ENCODE measurements at places on chromosomes 12 and 14.

DNA sequence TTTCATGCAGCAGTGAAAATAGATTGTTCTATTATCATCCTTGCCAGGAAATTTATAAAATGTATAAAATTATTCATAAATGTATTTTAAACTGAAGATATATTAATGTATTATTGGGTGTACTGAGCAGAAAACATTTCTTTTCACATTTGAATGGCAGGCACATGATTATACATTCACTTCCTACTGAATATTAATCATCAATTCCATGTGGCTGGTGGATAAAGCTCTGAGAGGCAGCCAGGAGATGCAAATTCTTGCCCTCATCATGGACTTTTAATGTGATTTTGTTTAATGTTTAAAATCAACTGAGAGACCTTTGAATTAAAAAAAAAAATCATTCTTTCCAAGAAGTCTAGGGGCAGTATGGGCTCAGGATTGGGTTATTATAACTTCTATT, 40.8 kb downstream of the ANO6 start:
- DNase-seq = no peak

DNA sequence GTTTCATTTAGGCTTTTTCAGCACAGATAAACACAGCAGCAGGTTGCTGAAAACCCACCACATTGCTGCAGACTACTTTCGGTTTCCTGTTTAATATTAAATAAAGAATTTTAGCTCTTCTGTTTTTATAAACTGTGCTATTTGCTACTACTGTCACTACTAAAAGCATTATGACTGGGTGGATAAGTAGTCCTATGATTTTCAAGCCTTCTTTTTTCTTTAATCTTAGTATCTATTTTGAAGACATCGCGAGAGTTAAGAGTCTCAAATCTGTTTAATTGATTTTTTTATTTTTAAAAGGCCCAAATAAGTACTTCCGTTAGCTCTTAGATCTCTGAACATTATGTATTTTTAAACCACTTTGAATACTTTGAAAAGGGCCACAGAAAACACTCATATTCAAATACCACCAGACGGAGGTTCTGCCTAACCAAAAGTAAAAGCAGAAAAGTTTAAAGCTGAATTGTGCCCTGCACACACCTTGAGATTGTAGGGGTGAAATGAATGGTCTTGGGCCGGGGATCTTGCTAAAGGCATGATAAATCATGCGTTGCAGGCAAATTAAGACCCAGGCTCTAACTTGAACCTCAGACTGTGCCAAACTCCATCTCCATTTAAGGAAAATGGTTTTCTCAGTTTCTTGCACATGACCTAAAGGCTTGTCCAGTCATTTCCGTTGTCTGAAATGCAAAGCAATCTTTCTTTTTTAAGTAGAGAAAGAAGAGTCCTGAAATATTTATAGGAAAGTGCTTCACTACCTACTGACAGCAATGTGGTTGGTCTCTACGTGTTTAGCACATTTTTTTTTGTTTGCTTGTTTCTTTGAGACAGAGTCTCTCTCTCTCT, 13.6 kb upstream of the FOXN3 start:
- DNase-seq = peak; percentile 69

DNA sequence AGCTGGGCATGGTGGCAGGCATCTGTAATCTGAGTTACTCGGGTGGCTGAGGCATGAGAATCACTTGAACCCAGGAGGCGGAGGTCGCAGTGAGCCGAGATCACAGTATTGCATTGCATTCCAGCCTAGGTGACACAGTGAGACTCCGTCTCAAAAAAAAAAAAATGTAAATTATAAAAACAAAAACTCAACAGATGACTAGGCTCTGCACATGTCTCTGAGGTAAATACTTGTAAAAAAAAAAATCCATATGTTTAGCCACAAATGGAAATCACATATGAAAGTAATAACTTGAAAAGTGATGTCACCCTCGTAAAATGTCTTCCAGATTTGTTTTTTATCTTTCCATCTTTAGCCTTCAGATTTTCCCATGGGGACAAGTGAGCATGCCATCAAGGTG, 85.0 kb downstream of the KICS2 start:
- no peak for DNase-seq

DNA sequence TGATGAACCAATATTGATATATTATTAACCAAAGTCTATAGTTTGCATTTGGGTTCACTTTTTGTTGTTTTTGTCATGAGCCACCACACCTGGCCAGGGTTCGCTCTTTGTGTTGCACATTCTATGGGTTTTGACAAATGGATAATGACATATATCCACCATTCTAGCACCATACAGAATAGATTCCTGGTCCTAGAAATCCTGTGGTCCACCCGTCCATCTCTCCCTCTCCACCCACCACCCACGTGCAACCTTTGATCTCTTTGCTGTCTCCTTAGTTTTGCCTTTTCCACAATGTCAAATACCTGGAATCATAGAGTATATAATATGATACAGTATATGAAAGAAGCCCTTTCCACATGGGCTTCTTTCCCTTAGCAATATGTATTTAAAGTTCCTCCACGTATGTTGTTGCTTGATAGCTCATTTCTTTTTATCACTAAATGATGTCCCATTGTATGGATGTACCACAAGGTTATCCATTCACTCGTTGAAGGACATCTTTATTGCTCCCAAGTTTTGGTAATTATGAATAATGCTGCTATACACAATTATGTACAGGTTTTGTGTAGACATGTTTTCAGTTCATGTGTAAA, 7.4 kb downstream of the RPL6 start:
- no peak for DNase-seq

GRCh38 chr14:36281309-36281708, 39.1 kb downstream of the MBIP start:
- DNase-seq = no peak

DNA sequence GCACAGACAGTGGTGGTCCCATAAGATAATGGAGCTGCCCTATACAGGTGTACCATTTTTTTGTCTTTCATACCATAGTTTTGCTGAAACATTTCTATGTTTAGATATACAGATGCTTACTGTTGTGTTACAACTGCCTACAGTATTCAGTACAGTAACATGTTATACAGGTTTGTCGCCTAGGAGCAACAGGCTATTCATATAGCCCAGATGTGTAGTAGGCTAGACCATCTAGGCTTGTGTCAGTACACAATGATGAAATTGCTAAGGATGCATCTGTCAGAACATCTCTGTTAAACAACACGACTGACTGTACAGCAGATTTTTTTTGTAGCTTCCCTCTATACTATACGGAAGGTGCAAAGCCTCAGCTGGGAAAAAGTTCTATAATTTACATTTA, 30.5 kb downstream of the RAD9B start:
- no peak for DNase-seq

DNA sequence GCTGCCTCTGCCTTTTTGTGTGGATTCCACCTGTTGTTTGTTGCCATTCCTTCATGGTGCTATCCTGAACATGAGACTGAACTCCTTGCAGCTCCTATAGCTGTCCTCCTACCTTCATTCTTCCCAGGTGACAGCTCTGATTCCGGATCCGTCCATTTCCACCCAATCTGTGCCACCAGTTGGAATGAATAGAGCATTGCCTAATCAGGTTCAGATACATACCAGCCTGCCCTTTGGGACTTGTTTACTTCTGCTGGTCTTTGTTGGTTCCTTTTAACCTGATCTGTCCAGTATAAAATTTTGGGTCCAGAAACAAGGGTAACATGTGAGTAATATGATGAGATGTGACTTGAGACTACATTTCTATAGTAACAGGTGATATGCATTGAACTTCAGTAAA, 136.3 kb upstream of the IGF1 start:
- DNase-seq = no peak

DNA sequence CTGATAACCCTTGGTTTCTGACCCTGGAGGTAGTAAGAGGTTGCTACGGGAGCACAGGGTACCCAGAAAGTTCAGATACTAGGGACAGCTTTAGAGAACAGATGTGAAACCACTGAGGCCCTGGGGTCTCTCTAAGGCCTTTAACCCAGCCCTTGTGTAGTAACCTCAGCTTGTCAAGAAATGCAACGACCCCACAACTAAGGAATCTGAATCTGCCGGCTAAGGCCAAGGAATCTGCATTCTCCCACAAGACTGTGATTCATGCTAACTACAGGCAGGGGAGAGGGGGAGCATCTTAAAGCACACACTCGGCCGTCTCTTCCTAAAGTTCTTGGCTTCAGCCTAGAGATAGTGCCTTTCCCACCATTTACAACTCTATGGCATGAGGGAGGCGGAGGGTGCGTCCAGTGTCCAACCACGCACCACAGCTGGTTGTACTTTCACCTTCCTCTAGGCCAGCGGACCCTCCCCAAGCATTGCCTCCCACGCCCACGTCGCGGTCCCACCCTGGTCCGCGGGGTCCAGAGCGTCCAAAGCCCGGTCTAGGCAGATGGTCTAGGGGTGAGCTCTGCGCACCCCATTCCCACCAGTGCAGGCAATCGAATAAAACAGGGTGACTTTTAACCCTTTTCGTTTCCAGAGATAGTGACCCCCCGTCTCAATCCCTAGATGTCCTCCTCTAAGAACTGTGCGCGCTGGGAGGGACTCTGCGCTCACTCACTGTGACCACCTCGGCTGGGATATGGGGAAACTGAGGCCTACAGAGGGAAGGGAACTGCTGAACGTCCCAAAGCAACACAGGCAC, 735 bp upstream of the VASH1 start:
- no peak for DNase-seq

- peak; percentile 77 for DNase-seq
Measured at GRCh38 chr14:24310646-24311604, at the start of gene LTB4R. Gene LTB4R (plus strand): TSS chr14:24311502. CDS start chr14:24315652, 4,150 bp downstream.

DNA sequence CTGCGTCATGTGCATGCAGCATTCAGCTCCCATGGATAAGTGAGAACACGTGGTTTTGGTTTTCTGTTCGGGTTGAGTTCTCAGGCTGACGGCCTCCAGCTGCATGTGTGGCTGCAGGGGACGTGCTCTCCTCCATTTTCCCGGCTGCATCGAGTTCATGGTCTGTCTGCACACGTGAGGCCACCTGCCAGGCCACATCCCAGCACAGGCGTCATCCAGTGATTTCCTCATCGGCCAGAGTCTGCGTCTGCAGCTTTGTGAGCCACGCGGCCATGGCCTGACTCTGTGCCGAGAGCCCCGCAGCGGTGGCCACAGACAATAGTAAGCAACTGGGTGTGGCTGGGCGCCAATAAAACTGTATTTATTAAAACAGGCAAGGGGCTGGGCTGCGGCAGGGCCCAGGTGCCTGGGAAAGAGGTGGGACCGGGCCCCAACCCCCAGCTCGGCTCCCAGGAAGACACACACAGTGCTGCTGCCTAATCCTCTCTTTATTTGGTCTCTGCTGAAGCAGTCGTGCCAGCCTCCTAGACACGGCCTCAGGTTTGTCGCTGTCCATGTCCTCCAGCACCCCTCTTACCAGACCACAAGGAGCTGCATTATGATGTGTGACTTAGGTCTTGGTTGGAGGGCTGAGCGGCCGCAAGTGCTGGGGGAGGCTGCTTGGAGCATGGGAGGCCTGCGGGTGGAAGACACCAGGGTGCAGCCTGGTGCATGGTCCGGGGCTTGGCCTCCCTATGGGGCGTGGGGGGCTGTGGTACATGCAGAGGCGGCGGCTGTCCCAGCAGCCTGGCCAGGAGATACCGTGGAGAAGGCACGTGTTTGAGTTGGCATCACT, 52.0 kb downstream of the NOC4L start:
- DNase-seq = no peak

- DNase-seq = no peak
Measured at GRCh38 chr12:11615481-11615880, 34.0 kb upstream of the ETV6 start.

GRCh38 chr14:28751467-28752058, 15.0 kb upstream of the FOXG1 start:
- no peak for DNase-seq

GRCh38 chr14:68780358-68781160, 12.3 kb downstream of the ZFP36L1 start:
- peak; percentile 42 for DNase-seq

DNA sequence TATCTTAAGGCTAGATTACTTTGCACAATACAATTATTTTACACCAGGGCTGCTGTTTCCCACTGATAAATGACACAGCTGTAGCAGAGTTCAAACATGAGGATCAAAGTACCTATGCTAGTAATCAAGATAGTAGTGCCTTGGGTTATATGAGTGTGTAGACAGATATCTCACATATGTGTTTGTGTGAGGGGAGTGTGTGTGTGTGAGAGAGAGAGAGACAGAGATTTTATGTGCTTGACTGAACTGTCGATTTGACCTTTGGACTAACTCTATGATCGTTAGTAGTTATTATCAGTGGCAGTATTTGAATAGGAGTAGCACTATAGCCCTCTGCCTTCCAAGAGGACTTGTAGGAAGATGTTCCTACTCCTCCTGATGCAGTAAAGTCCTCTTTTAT, 15.5 kb downstream of the PLEKHA5 start:
- DNase-seq = no peak

DNA sequence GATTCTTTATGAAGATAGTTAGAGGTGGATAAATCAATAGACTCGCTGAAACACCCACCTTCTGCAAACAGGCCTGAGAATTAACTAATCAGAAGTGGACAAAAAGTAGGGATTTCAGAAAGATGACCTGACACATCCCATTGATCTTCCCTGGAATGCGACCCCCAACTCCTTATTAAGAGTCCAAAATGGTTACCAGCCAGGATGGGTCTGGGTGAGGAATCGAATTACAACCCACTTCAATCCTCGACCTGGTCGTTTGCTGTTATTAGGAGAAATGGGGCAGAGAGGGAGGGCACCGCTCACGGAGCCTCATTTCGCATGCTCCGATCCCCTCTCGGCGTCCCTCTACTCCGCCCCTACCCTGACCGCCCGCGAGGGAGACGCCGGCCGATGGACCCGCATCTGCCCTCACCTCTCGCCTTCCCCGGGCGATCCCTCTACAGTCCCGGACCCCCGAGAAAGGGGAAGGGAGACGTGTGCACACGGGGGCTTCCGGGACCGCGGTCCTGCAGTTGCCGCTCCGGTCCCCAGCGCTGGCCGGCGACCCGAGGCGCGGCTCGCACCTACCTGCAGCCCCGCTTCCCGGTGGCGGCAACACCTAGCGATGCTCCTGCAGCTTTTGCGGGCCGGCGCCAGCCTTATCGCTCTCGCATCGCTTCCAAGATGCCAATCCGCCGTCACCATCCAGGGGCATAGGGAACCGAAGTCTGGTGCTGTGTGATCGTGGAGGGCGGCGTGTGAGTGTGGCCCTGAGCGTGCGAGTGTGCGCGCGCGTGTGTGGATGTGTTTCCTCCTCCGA, 69.3 kb upstream of the USP15 start:
- no peak for DNase-seq

- no peak for DNase-seq
Measured at GRCh38 chr12:53052419-53053217, 2.8 kb downstream of the TNS2 start.

- DNase-seq = peak; percentile 24
Measured at GRCh38 chr12:116123451-116124258, 153.8 kb downstream of the MED13L start.

- no peak for DNase-seq
Measured at GRCh38 chr12:91388573-91388972, 206.0 kb upstream of the DCN start.
